ENCODE measurements at places on chromosomes 11 and 22. TPM values are rescaled to one million over a fixed set of nuclear protein-coding genes. Genes with fewer than 3 reads are reported as not detected.

The C22orf15 gene
- total RNA-seq, result 3.0 TPM

The CHST1 gene
- not detected for total RNA-seq

The HPS4 gene
- 65.3 TPM for total RNA-seq

The ZNF280B gene
- 10.4 TPM for total RNA-seq

Measured in neural progenitor cell (in vitro differentiated cells).